ENCODE measurements at places on chromosomes 2 and 18. TPM values are rescaled to one million over a fixed set of nuclear protein-coding genes. Genes with fewer than 3 reads are reported as not detected.

Gene HES6
- total RNA-seq: 26.9 TPM

Gene COL5A2
- 92.2 TPM for total RNA-seq

Gene POTEC
- total RNA-seq: not detected

Gene FN1
- 2,058 TPM for total RNA-seq

Gene FEV
- 12.6 TPM for total RNA-seq

Gene KCNK3
- 0.31 TPM for total RNA-seq

Gene ABCB6
- 101 TPM for total RNA-seq

DNA sequence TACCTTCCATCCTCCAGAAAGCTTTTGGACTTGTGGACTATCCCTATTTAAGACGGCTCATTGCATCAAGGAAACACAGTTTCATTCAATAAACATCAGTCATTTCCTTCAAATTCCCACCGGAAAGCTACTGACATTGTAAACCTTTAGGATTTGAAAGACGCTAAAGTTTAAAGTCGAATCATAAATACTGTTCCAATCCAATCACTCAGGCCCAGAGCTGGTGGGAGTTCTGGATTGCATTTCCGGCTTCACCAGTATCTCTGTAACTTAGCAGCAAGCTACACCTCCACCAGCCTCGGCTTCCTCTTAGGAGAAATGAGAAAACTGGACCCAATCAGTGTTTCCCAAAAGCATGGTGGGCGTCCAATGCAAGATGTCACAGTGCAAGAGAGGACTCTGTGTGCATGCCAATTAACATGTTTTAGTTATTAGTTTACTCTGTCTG, 1.6 kb downstream of the WDFY1 start:
- peak; percentile 91 for DNase-seq

DNA sequence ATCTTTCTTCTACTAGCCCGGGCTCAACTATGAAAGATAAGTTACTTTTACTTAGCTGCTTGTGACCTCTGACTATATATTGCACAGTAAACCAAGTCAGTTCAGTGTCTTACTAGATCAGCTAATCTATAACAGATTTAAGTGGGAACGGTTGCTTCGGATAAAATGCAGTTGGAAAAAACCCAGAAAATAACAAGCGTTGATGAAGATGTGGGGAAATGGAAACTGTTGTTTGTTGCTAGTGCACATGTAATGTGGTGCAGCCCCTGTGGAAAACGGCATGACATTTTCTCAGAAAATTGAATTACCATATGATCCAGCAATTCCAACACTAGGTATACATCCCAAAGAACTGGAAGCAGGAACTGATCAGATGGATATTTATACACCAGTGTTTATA, 248.5 kb downstream of the PRKCE start:
- DNase-seq: no peak

- DNase-seq: no peak
Measured at GRCh38 chr2:5990086-5990485, 297.9 kb downstream of the SOX11 start.

GRCh38 chr2:30192314-30192713, 39.0 kb upstream of the LBH start:
- DNase-seq: no peak

DNA sequence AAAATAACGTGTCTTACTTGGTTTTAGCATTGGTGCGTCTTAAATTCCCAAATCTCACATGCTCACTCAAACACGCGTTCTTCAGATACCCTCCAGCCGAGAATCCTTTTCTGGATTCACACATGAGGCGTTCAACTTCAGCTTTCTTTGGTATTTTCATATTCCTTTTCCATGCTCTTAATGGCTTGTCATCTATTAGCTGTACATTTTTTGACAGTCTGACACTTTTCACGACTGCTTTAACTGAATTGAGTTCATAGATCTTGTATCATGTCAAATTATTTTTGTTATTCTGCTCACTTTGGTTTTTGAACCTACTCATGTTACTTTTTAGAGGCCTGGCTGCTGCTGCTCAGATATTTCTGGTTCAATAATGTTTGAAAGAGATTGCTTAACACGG, 59.0 kb downstream of the INPP5D start:
- DNase-seq: no peak

DNA sequence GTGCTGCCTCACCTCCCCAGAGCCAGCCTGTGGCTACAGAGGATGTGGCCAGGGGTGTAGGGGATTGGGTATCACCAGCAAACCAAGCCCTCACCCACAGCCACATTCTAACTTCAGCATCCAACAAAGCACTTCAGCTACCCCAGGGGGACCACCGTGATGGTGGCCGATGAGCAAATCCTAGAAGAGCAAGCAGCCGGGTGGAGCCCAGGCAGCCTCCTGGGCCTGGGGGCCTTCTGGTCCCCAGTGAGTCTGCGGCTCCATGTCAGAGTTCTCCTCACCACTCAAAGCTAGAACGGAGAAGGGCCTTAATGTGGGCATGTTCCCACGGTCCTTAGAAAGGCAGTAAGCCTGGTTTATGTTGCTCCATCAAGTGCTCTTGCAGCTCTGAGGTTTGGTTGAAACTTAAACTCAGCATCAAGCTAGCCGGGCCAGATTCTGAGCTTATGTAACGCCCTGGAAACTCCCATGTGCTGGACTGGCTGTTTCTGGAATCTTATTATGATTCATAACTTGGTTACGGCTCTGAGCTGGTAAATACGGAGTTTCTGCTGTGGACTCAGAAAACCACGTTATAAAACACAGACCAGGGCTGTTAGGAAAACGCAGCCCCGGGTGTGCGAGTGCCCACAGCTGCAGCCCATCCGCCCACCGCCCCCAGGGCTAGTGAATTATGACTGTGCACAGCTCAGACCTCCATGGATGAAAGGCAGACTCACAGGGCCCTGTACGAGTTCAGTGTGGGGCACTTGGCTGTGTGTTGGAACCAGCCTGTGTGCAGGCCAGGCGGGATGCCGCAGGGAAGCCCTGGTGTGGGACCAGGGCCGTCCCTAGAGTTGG, 99.8 kb downstream of the SEPTIN10 start:
- DNase-seq: no peak

DNA sequence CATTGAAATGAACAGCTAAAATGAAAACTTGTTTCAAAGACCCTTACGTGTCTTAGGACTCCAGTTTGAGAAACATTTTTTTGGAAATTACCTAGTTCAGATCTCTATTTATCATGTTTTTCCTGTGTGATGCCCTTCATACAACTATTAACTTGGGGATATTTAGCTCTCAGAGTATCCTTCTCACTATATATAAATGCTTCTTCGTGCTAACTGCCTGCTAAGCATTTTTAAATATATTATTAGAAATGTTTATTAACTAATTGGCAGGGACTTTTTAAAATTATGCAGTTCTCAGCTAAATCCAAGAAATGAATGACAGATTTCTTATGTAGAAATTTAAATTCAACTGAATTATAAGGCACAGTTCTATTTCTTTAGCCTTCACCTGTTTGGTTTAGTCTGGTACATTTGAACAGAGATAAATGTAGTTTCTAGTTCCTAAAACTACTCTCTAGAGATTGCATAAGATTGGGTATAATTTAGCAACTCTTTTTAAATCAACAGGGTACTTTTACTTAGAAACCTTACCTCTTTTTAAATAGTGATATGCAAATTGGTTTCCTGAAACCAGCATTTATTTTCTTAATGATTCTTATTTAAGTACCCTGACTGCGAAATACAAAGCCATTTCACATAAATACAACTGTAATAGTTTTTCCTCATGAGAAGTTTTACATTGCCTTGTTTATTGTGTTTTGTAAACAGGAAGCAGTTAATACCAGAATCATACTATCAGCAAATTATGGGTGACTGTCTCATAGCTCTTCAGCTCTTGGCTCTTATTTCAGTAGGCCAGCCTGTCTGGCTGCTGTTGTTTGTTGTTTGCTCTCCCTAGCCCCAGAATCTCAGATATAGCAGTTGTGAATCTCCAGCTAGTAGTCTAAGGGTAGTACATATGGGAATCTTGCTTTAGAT, 140.7 kb downstream of the PTRHD1 start:
- DNase-seq: peak; percentile 28

- DNase-seq: no peak
Measured at GRCh38 chr2:9407363-9407811, 15.9 kb downstream of the ITGB1BP1 start.

DNA sequence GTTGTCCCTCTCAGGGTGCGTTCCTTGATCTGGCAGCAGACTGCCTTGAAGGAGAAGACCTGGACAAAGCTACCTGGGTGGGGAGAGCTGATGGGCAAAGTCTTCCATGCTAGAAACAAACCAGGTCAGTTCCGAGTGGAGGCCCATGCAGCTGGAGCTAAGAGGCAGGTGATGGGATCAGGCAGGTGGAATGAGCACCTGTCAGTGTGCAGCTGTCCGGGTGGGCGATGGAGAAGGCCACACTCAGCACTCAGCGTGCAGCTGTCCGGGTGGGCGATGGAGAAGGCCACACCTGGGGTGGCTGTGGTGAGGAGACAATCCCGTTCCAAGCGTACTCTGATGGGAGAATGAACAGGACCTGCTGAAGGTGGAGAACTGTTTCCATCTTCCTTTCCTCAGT, 237.3 kb upstream of the MYT1L start:
- DNase-seq: no peak

- DNase-seq: no peak
Measured at GRCh38 chr2:234919711-234920110, 32.1 kb upstream of the SH3BP4 start.

GRCh38 chr18:57446322-57446721, 11.1 kb downstream of the ONECUT2 start:
- no peak for DNase-seq

- DNase-seq: no peak
Measured at GRCh38 chr2:206241736-206242135, 32.7 kb upstream of the ZDBF2 start.

GRCh38 chr2:204049635-204050034, 113.1 kb downstream of the ICOS start:
- DNase-seq: no peak

- DNase-seq: no peak
Measured at GRCh38 chr2:195536906-195537305, 120.1 kb upstream of the SLC39A10 start.

GRCh38 chr2:27843992-27844391, 46.2 kb downstream of the RBKS start:
- no peak for DNase-seq

DNA sequence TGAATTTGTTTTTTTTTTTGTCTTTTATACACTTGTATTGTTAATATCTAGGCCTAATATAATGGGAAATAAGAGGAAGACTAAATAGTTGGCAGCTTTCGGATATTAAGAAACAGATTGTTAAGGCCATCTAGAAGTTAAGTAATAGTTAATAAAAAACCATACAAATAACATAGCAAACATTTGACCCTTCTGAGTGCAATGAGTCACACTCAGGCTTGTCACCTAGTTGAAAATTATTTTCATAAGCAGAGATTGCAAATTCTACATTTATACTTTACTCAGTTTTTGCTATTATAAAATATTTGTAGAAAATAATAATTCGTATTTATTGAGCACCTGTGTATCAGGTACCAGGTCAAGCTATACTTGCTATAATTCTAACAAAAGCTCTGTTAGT, 2.4 kb downstream of the NUP35 start:
- no peak for DNase-seq

- no peak for DNase-seq
Measured at GRCh38 chr2:50863856-50864255, 168.1 kb downstream of the NRXN1 start.

DNA sequence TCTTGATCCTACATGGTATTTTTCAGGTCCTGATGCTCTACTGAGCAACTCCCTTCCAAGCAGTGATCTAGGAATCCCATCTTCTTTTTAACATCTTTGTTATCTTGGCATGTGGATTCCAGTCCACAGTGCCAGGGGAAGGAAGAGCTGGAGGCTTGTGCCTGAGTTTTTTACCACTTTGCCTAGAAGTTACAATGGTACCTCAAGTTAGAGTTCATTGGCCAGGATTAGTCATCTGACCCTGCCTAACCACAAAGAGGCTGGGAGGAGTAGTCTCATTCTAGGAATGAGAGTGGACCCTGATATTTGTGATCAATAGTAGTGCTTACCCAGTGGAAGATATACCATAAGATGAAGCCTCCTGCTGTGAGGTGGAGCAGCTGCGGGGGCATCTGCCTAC, 109.3 kb downstream of the ADCYAP1 start:
- DNase-seq: no peak

DNA sequence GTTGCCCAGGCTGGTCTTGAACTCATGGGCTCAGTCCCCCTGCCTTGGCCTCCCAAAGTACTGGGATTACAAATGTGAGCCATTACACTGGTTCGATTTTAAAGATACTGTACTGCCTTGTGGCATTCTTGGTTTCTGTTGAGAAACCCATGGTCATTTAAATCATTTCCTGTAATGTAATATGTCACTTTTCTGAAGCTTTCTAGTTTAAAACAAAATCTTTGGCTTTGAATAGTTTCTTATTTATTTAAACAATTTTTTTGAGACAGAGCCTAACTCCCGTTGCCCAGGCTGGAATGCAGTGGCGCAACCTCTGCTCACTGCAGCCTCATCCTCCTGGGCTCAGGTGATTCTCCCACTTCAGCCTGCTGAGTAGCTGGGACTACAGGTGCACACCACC, 8.9 kb downstream of the ZNF512 start:
- no peak for DNase-seq

DNA sequence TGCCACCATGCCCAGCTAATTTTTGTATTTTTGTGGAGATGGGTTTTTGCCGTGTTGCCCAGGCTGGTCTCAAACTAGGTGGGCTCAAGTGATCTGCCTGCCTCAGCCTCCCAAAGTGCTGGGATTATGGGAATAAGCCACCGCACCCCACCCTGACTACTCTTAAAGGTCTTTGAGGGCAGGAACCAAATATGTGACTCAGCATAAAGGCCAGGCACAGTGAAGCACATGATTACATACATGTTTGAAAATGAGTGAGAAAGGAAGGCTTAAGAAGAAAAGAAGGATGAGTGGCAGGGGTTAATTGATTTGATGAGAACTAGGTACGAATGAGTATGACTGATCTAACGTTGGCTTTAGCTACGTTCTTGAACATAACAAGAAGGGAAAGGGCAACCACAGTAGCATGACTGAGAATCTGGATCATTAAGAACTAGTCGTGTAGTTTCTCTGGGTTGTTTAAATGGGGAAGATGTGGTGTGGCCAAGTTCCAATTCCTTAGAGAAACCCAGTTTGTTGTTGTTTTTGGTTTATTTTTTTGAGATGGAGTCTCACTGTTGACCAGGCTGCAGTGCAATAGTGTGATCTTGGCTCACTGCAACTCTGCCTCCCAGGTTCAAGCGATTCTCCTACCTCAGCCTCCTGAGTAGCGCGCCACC, 6.8 kb downstream of the RESP18 start:
- no peak for DNase-seq

DNA sequence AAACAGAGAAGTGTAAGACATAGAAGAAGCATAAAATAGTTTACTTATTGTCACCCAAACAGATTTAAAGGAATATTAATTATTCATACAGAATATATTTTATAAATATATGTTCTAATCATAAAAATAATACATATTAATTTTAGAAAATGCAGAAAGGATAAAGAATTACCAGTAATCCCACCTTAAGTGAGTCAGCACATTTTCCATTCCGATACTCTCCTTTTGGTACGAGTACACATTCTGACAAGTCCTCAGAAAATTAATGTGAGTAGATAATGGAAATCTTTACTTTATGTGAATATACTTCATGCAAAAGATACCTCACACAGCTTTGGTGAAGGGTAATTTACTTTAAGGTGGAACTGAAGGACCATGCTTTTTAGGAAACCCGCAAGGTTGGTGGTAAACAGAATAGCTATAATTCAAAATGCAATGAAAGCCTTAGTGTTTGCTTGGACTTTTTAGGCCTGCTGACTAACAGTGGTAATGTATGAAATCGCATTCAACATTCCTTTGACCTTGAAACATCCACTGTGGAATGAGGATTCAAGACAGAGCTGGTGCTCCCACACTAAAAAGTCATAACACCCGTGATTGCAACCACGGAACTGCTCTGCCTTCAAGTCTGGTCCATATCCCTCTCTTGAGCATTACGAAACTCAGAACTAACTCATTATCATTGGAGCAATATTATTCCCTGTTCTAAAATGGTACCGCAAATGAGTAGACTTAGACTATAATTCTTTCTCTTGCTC, 28.1 kb upstream of the HTR2B start:
- no peak for DNase-seq
